ENCODE measurements at places on chromosomes 6 and 20.

DNA sequence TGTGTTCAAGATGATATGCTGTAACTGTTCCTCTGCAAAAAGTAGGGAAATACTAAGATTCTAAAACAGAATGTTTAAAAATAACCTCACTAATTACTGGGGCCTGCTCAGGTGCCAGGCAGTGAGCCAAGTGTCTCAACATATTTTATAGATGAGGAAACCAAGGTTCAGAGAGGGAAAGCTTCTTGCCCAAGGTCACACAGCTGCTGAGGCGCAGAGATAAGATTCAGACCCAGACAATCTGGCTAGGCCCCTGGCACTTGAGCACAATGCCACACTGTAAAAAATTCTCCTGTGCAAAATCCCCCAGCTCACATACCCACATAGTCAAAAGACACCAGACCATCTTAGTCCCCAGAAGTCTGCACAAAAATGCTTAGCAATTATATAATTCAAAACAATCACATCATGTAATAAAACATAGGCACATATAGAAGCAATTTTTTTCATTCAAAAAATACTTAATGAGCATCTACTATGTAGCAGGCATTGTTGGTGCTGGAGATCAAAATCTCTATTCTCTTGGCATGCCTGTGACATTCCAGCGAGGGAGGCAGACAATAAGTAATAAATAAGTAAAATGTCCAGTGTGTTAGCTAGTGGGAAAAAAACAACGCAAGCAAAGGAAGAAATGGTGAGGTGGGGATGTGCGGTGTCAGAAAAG, 10.3 kb downstream of the PREX1 start:
- DNase-seq = no peak

DNA sequence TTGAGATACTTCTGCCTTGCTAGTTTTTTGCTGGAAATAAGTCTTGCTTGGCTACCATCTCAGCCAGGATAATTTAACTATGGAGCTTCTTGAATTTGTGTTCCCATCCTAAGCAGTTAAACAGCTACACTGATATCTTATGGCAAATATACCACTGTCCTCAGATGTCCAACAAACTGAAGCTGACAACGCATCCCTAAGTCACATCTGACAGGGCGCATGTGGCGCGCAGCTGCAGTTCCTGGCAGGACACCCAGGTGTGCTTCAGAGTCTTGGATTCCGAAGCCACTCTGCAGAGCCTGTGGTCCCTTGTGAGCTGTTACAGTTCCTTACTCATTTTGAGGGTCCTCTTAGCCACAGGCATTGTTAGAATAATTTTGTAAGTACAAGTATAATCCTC, 127.9 kb downstream of the WDR27 start:
- DNase-seq = no peak

- DNase-seq = no peak
Measured at GRCh38 chr6:28980852-28981430, 24.2 kb downstream of the ZNF311 start.

DNA sequence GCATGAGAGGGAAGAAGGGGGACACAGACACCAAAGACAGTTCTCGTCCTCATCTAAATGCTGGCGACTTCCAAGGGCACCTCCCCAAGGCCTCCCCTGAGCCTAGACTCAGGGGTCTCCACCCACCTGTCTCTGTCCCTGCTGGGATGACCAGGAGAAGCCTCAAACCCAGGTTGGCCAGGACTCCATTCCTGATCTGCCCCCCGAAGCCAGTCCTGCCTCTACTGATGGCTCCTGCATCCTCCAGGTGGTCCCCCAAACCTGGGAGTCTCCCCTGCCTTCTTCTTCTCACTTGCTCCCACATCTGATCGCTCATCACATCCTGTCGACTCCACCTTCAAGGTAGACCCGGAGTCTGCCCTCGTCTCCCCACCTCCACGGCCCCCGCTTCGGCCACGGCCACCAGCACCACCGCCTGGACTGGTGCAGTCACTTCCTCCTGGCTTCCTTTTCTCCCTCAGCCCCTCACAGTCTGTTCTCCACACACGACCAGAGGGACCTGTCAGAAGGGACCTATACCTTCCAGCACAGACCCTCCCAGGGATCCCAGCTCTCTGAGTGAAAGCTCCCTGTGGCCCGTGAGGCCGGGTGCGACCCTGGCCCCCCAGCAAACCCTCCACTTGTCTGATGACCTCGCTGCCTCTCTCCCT, 92.1 kb downstream of the CEBPB start:
- no peak for DNase-seq

DNA sequence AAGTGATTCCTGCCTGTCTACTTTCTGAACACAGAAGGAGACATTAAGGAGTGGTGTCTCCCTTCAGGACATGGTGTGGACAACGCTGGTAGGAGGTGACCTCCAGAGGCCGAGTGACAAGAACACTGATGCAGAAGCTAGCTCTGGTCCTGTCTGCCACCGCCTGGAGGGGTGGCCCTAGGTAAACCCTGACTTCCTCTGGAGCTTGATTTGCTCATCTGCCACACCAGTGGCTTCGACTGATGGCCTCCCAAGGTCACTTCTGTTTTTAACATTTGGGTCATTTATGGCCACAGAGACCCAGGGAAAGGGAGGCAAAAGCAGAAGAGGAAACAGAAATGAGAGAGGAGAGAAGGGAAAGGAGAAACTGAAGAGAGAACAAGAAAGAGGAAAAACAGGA, 49.4 kb upstream of the SLC22A23 start:
- DNase-seq = no peak

DNA sequence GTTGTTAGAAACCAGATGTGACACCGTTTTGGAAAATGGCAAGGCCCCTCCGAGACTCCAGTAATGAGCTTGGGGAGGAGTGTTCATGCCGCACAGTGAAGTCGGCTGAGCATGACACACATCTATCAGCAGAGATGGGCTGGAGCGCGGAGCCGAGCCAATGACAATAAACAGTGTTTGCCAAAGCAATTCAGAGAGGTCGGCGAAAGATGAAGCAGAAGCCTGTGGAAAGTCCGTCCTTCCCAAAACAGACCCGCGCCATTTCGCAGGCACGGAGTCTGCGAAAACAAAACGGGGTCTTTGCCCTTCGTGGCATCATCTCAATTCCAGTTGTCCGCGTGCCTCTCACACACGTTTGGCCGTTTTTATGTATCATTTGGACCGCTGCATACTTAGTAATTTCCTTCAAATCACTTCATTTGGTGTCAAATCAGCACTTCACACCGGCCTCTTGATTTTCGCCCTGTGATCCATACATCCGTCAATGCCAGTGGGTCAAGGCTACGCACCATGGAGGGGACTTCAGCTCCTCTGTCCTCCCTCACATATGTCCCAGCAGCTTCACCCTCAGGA, 71.3 kb downstream of the SULF2 start:
- DNase-seq = no peak

- DNase-seq = peak; percentile 3
Measured at GRCh38 chr6:35723587-35723986, 13.2 kb upstream of the ARMC12 start.

DNA sequence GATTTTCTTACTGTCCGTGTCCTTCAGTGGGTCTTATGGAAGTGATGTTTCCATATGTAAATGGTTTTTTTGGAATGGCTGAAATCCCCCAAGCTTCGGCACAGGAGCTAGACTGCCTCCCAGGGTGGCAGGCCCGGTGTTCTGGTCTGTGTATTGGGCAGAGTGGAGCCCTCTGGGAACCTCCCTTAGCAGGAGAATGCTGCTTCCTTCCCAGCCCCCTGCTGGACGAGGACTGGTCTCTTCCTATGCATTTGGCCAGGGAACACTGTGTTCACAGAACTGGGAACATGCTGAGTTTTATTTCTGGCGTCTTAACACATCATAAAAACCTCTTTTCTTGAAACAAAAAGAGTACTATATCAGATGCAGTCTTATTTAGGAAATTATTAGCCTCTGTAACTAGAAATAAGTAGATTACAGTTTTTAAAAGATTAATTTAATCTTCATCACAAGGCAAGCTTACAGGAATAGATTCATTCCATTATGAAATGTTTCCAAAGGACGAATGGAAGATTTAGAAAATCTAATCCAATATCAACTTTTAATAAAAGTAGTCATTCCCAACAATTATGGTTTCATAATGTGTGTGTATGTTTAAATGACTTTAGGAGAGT, 56.6 kb downstream of the SYTL3 start:
- peak; percentile 64 for DNase-seq

DNA sequence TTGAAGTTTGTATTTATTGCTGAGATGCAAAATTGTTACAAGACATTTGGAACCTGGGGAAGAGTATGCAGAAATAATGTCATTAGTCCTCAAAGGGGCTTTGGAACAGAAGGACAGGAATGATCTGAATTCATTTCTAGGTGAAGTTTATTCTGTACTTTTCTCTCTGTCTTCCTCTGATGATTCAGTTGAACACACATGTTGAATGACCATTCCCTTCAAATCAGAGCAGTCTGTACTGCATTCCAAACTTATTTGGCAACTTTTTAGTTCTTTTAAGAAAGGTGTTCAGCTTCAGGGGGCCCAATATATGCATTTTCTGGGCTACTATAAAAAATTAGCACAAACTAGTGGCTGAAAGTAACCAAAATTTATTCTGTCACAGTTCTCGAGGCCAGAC, 213.9 kb upstream of the LAMP5 start:
- no peak for DNase-seq

- DNase-seq = no peak
Measured at GRCh38 chr6:111201764-111202163, 114.5 kb downstream of the SLC16A10 start.

DNA sequence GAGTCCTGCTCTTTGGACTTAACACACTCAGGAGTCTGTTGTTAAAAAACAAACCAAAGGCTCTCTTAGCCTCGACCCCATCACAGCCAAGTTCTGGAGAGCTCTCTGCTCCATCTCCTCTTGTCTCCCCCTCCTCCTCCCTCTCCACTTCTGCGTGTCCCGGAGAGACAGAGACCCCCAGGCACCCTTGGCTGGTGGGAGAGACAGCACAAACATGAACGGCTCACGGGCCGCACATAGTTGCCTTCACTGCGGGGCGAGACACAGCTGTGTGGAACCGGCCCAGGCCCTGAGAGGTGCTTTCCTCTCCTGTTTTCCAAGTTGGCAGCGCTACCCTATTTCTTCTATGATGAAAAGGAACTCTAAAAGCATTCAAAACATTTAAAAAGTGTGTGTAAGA, 23.3 kb upstream of the MYT1 start:
- no peak for DNase-seq

GRCh38 chr6:120274547-120274946, 925.0 kb upstream of the MAN1A1 start:
- no peak for DNase-seq

GRCh38 chr6:153781306-153781705, 257.7 kb upstream of the OPRM1 start:
- no peak for DNase-seq

- DNase-seq = no peak
Measured at GRCh38 chr20:33139467-33139866, 28.5 kb upstream of the BPIFA2 start.

DNA sequence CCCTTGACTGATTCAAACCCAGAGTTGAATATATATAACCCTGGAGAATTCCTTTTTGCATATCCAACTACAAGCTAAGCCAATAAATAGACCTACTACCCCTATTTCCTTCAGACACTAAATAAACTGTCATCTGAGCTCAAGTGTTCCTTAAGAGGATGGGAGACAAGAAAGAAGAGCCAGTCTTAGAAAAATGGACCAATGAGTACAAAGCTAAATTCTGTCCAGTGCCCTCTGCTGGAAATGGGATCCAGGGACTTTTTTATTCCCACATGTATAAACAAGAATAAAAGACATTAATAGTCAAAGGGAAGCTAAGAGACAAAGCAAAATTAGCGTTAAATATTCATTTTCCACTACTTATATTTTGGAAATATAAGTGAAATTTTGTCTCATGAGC, 4.8 kb downstream of the PPP1R10 start:
- DNase-seq = no peak

- no peak for DNase-seq
Measured at GRCh38 chr6:2790588-2791449, 25.6 kb downstream of the WRNIP1 start.

GRCh38 chr6:139641376-139641775, 266.9 kb upstream of the CITED2 start:
- DNase-seq = no peak

DNA sequence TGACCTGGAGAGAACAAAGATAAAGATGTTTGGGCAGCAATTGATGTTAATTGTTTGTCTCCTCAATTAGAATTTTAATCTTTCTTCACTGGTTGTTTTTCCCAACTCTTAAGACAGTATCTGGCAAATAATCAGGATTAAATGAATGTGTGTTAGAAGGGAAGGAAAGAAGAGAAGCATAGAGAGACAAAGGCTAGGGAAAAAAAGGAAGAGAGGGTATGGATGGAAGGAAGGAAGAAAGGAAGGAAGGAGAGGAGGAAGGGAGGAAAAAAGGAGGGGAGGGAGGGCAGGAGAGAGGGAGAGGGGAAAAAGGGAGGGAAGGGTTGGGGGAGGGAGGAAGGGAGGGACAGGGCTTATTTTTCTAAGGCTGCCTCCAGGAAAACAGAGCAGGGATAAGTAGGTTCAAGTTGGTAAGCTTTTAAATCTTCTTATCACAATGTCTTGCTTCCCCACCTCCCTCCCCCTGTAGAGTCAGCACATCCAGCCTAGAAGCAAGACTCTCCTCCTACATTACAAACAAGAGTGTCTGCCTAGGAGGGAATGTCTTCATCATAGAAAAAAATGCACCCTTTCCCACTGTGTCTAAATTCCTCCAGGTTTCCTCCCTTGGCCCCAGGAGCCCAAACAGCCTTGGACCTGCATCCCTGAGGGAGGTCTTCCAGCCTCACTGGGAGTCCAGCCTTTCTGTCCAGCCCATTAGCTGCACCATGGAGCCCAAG, 447.8 kb upstream of the JARID2 start:
- no peak for DNase-seq

- DNase-seq = peak; percentile 24
Measured at GRCh38 chr6:37019065-37019450, 13.6 kb downstream of the FGD2 start.

DNA sequence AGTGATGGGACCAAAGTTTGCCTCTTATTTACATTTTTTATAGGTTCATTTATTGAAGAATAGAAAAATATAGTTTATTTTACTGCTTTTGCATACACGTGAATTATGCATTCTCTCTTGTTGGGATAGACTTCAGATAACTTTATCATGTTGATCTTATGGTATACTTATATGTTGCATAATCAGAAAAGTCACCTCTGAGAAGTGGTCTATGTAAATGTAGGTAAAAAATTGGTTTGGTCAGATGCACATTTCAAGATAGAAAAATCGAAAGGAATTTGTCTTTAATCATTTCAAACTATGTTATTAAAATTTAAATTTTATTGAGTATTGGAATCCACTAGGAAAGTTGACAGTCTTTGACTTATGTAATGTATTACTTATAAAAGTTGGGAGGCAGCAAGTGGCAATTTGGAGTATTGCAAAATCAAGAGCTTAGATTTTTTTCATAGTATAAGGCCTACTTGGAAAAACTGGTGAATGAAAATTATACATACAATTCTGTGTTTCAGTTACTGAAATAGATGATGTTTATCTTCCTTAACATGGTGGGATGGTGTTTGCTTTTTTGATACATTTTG, 2.4 kb downstream of the PHF3 start:
- DNase-seq = no peak

GRCh38 chr20:5658912-5659345, 91.3 kb upstream of the SHLD1 start:
- DNase-seq = peak; percentile 21

- peak; percentile 40 for DNase-seq
Measured at GRCh38 chr20:61760321-61760720, 305.4 kb downstream of the TAF4 start.

Data from posterior cingulate gyrus (tissue), 11 donors.